ENCODE measurements at places on chromosomes 12 and 14.

DNA sequence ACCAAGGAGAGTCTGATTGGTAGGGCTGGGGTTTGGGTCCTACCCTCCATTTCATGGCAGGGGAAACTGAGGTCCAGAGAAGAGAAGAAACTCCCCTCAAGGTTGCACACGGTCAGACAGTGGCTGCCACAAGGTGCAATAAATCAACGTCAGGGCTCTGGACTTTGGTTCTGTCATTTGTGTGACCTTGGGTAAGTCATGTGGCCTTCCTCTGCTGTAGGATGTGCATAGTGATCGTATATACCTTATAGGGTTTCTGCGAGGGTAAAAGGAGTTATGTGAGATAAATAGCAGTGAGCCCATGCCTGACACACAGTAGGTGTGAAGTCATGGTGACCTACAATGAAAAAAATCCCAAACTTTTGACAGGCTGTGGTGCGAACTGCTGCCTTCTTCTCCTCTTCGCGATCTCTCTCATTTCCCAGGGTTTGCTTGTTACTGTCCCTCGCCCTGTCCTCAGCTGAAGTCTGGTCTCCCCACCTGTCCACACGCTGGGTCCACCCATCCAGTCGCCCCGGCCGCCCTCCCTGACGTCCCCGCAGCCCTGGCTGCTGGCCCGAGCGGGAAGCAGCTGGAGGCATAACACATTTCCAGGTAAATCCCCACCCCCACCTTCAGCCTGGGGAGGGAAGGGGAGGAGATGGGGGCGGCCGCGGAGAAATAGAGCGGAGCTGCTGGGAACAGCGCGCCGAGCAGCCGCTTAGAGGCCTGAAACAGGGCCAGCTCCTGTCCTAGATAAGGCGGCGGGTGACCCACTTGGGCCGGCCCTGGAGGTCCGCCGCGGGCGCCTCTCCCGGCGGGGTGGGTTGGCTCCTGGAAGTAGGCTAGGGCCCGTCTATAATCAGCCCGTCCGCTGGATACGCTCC, 1.8 kb upstream of the FAM222A start:
- no peak for DNase-seq

DNA sequence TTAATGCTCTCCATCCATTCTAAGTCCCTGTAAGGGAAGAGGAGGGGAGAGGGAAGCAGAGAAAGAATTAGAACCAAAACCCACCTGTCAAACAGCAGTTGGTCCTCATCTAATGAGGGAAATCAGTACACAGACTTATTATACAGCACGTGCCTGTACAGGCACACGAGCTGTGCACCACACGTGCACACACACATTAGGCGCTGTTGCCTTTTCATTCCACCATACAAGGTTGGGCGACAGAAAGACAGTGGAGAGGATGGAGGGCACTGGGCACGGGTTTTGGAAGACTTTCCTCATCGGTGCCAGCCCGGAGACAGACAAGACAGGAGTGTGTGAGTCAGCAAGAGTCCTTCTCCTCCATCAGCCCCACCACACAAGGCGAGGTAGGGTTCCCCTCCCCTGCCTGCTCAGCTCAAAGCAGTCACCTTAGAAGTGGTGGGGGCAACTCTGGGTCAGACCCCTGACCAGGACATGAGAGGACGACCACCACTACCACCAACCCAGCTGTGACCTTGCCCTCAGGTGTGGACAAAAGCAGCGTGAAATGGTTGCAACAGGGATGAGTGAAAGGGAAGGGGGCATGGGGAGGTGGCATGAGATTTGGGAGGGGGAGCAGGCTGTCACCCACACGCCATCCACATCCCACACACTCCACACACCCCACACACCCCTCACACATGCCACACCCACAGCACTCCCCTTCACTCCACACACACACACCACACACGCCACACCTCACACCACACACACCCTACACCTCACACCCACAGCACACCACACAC, 80.7 kb downstream of the ACTN1 start:
- DNase-seq: no peak

GRCh38 chr14:85426068-85426935, 103.6 kb upstream of the FLRT2 start:
- no peak for DNase-seq

DNA sequence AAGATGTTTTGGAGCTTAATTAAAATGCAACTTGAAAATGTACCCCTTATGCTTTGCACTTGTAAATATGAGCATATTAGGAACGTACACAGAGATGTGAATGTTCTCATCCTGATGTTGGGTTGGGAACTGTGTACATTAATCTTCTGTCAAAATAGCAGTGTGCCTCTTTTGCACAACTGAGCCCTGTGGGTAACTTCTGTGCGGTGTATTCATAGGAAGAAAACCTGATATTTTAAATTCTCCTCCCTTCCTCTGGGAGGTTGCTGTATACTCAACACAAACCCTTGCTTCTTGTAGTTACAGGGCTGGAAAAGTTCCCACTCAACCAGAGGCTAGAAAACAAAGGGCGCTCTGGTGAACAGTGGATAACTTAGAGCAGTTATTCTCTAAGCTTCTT, 18.7 kb downstream of the PTHLH start:
- DNase-seq: no peak

- no peak for DNase-seq
These were observed 186.3 kb upstream of the NUDT4 start for GRCh38 chr12:93191423-93191822.

DNA sequence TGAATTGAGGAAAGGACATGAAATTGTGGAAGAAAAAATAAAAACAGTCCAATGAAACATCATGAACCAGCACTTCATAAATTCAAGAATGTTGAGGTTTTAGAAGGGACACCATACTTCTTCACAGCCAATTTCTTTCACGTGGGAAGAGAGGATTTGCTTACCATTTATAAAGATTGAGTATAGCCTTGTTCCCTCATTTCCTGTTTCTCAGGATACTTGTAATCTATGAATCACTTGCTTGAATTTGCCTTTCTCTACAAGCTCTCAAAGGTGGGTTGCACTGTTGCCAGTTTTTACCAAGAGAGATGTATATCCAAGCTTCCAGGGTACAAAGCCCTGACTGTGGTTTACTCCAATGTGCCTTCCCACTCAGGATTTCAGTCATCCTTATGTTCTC, 116.1 kb downstream of the DUSP6 start:
- no peak for DNase-seq

DNA sequence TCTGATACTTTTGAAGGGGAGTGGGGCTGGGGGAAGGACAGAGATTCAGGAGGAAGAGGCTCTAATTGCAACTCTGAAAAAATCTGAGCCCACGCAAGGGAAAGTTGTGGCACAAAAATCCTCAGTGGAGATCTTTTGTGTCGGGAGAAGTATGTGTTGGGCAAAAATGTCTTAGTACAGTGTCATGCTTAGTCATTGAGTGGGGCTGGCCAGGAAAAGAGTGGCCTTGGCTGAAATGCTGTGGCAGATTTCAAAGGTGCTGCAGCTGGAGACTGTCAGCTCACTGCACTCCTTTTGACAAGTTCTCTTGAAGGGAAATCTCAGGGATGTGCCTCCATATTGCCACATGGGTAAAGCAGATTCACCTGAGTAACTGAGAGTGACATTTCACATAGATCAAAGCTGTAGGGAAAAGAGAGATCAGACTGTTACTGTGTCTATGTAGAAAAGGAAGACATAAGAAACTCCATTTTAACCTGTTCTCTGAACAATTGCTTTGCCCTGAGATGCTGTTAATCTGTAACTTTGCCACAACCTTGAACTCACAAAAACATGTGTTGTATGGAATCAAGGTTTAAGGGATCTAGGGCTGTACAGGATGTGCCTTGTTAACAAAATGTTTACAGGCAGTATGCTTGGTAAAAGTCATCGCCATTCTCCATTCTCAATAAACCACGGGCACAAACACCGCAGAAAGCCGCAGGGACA, 36.0 kb upstream of the GLIPR1 start:
- no peak for DNase-seq

DNA sequence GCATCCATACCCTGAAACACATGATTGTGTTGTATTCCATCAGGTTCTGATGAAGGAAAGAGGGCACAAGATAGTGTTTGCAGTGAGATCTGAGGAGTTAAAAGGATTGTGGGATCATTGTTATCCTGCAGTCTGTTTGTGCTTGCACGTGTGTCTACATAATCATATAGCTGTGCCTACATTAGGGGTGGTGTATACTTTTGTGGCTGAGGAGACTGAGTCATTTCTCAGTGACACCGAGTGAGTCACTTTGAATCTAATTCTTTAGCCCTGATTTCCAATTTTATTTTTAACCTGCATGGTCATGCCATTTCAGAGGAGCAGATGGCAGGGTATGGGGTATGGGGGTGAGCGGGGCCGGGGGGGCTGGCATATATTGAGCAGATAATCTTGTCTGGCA, 133.2 kb downstream of the ANO4 start:
- DNase-seq: no peak

GRCh38 chr12:41950455-41950854, 194.2 kb downstream of the GXYLT1 start:
- DNase-seq: no peak
